ENCODE measurements at places on chromosomes 5 and 9. TPM values are rescaled to one million over a fixed set of nuclear protein-coding genes. Genes with fewer than 3 reads are reported as not detected.

DNA sequence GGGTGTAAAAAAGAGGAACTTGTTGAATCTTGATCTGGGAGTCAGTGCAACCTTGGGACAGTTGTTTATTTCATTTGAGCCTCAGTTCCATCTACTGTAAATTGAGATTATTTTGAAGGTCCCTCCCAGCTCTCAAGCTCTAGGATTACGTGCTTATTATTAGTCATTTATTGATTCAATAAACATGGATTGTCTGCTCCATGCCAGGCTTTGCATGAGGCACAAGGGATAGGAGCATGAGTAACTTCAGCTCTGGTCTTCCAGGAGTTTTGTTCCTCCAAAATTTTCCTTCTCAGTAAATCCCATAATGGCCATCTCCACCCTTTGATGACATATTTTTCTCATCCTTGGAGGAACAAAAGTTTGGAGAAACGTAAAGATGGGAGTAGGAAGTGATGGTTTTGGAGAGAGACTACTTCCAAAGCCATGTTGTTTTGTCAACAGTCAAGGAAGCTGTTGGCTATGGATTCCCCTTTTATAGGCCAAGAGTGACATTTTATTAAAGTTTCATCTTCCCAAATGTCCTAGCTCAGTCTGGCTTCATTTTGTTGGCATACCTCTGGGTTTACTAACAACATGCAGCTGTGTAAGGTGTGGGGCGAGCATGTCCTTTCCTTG, 244.6 kb downstream of the DMRT2 start:
- DNase-seq: no peak

DNA sequence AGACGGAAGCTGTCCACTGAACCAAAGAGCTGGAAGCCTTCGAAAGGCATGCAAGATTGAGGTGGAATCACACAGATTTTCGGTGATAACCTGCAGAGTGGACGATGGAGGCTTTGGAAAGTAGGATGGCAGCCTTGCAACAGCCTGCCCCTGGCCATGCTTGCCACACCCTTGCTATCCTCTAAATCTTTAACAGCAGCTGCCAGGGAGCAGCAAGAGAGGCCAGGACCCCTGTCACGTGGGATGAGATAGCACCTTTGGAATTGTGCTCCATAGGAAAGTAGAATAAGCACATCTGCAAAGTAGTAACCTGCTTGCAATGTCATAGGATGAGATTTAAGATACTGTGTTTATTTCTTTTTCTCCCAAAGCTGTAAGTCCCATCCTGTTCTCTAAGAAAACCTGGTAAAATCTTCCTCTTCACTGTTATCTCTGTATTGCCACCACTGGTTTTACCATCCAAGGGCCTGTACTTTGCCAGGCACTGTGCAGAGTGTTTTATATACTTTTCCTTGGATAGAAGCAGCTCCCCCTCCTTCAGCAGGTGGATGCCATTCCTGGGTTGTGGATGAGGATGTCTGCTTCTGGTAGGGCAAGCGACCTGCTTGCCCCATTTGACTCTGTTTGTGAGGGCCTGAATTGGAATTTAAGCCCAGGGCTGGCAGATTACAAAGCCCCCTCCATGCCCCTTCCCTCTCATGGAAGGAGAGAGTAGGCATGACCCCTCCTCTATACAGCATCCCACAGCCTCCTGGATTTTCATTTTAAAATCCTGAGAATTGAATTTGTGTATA, 10.1 kb downstream of the TRIO start:
- DNase-seq: no peak

DNA sequence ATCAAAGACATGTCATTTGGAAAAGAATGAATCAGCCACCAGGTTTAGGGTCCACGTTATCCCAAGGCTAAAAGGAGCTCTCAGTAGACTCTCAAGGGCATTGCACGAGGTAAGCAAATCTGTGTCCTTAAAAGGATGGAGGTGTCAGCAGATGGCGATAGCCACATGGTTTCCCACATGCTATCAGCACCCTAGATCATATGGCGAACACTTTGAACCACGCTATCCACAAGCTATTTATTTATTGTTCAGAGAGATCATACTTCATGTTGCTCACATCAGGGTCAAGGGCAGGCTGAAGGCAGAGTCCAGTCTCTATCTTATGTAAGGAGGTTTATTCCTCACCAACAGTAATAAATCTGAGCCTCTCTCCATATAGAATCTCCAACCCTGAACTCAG, 43.7 kb downstream of the CDH6 start:
- DNase-seq: no peak

GRCh38 chr5:92969781-92970237, 611.2 kb downstream of the NR2F1-AS1 start:
- no peak for DNase-seq

DNA sequence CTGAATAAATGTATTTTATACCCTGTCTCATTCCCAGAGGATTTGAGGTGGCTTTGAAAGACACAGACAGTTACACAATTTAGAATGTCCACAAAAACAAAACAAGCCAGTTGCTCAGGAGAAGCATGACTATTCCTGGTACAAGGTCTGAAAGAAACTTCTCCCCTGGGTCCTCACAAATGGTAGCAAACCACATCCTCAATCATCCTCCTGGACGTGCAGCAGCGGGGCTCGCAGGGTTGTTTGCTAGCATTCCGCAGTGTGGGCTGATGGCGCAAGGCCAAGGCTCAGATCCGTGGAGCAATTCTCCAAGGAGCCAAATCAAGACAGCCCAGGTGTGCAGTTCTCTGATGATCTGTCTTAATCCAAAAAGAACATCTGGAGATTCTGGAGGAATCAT, 210.3 kb downstream of the ACTL7B start:
- DNase-seq: no peak

- no peak for DNase-seq
Observed at GRCh38 chr9:84151640-84152039, 171.0 kb downstream of the RMI1 start.

GRCh38 chr9:133505901-133506652, 18.7 kb downstream of the MYMK start:
- peak; percentile 69 for DNase-seq

DNA sequence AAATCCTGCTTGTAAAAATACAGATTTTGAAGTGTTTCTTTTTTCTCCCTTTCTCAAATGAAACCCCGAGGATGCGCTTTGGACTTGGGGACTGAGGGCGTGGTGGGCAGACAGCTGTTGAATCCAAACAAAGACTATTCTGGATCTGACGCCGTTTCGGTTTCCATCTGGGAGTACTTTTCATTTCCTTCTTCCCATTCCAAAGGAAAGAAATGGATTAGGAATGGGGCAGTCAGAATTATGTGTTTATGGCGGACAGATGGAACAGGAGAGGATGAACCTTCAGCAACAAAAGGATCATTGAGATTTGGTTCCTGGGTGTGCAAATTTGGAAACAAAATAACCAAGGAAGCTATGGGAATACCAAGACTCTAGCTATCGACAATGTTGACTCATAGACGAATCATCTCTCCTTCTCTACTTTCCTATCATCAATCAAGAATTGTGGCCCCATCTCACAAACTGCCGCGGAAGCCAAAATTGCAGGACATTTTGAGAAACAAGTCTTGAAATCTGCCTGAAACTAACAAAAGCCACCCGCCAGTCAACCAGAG, 300.6 kb downstream of the PARP8 start:
- no peak for DNase-seq

GRCh38 chr9:70526902-70527301, 112.4 kb upstream of the KLF9 start:
- no peak for DNase-seq

DNA sequence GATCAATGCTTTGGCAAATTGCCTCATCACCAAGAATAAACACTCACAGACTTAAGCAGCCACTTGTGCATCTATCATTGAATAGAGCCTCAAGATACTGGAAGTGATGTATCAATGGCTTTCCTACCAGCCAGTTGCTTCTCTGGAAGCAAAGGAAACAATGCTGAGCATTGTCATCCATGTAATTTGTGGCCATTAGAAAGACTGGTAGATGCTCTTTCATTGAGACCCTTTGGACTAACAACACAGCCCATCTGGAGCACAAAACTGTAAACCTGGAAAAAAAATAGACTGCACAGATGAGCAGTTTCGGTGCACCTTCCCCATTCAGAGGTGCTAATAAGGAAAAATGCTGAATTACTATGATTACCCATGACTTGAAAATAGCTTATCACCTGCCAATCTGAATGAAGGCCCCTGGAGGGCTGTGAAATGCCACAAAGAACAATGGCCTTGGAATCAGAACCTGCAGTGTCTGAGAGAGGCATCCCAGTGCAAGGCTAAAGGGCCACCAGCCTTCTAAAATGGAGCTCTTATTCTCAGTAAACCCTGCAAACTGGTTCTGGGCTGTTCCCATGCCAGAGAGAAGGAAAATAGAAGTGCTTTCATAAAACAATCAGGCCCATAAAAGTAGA, 127.5 kb downstream of the RFK start:
- DNase-seq: no peak

DNA sequence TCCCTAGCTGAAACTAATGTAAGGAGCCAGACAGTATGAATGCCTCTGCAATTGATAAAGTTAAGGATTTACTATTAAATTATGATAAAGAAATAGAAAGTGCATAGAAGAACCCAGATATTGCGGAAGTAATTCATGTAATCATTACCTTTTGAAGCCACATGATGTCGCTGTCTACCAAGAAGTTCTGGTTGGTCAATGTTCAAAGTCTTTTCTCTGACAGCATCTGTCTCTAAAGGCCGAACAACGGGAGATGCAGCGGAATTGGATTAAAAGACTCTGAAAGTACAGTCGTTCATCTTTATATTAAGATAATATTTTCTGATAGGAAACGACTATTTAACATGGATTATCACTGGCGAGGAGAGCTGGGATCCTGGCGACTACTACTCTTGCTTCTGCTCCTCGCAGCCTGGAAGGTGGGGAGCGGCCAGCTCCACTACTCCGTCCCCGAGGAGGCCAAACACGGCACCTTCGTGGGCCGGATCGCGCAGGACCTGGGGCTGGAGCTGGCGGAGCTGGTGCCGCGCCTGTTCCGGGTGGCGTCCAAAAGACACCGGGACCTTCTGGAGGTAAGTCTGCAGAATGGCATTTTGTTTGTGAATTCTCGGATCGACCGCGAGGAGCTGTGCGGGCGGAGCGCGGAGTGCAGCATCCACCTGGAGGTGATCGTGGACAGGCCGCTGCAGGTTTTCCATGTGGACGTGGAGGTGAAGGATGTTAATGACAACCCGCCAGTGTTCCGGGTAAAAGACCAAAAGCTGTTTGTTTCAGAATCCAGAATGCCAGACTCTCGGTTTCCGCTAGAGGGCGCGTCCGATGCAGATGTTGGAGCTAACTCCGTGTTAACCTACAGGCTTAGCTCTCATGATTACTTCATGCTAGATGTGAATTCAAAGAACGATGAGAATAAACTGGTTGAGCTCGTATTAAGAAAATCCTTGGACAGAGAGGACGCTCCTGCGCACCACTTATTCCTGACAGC, at the start of gene PCDHA8:
Gene PCDHA8, plus strand, starts transcription at position 210 of the 985 bp plus-strand sequence. Its CDS starts 135 bp downstream, at position 345.
- DNase-seq: peak; percentile 72

- peak; percentile 50 for DNase-seq
Observed at GRCh38 chr9:112869041-112869529, 21.6 kb downstream of the SLC46A2 start.

GRCh38 chr9:17216011-17216410, 81.2 kb downstream of the CNTLN start:
- DNase-seq: no peak

GRCh38 chr5:74889523-74890105, 23.4 kb upstream of the FAM169A start:
- DNase-seq: no peak

- peak; percentile 48 for DNase-seq
Observed at GRCh38 chr5:142720641-142721271, 34.9 kb upstream of the FGF1 start.

DNA sequence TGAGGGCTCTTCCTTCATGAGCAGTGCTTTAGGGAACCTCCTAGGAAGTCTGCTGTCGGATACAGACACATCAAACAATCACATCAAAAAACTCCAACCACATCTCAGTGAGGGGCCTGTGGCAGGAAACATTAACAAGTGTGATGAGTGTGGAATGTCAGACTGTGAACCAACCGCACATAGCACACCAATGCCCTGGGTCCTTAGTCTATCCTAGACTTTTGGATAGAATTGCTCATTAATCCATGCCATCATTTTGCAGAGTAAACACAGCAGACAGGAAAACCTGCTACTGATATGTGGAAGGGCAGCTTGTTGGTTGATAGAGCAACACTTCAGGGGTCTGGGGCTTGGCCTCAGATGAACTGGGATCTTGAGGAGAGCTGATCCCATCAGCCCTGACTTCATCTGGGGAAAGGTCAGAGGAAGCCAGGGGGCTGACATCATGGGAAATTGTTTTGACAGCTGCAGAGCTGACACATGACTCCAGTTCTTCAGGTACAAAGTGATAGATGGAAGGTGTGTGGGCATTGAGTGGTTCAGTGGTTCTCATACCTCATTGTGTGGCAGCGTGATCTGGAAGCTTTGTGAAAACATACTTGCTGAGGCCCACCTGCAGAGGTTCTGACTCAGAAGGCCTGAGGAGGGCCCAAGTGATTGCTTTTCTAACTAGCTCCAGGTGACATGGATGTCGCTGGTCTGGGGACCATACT, 193.3 kb downstream of the DIRAS2 start:
- no peak for DNase-seq

- no peak for DNase-seq
Observed at GRCh38 chr9:79390077-79390698, 181.6 kb upstream of the TLE4 start.

DNA sequence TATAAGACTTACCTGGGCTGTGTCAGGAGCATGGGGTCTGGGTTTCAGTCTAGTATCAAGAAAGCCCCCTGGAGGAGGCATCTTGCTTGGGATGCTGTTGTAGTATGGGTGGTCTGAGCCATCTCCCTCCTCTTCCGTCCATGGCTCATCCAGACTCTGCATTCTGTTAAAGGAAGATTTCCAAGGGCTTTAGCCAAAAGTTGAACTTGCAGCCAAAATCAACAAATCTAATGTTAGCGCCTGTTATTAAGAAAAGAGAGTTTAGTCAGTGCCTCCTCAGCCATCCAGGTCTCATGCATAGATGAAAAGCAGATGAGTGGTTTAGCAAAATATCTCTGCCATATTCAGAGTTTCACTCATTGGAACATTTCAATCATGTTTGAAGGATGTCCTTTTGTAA, 55.6 kb downstream of the S1PR3 start:
- no peak for DNase-seq

Gene CTSV
- total RNA-seq: 319 TPM

Gene UGT3A2
- total RNA-seq: 6.9 TPM

Gene FGF18
- total RNA-seq: 0.79 TPM

Gene IDNK
- 4.9 TPM for total RNA-seq

Gene PCDHGA1
- total RNA-seq: 8.7 TPM

Gene CDH6
- total RNA-seq: 0.68 TPM

Gene SHISAL2B
- 0.74 TPM for total RNA-seq

All from testis (tissue), 5 donors.